Activated T-helper 2 cell treated with anti-CD3 and anti-CD28 coated beads, Interferon-gamma antibody, Interleukin-2, Interleukin-4, amounts not matched to agents 10 μg/mL and 5 μg/mL and 100 μg/mL, durations not matched to agents 14 hours and 24 hours and 36 hours (primary cell): ENCODE measurements at places on chromosomes 12 and 14.

DNA sequence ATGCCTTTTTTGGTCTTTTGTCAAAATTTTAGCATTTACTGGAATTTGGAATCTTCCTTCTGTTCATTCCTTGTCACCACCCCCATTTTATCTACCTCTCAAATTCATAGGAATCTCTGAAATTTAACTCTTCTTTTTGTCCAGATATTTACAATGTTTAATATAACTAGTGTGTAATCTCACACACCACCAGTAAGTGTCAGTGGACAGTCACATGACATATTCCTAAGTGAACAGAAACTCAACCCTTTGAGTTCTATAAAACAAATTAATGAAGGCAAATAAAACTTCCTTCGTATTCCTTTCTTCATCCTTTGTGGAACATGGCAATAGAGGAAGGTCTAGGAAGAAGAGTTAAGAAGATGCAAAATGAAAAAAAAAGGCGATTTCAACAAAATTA lies 26.6 kb downstream of the ATF7 start:
- no peak overlapping the region for H3K27ac ChIP-seq
- DNase-seq = no peak
- no peak overlapping the region for H3K4me3 ChIP-seq
- H3K4me1 ChIP-seq = peaks cover 13% of the 10 kb centered on the region

- H3K4me1 ChIP-seq = no peaks in the 10 kb centered on the region
- no peak for DNase-seq
- H3K4me3 ChIP-seq = no peak overlapping the region
- peaks cover 35% of the 10 kb centered on the region for H3K36me3 ChIP-seq
Observed at GRCh38 chr14:58439476-58439875, 12.0 kb downstream of the KIAA0586 start.

- no peak overlapping the region for H3K27ac ChIP-seq
- H3K4me3 ChIP-seq = no peak overlapping the region
- H3K4me1 ChIP-seq = peaks cover 21% of the 10 kb centered on the region
- no peaks in the 10 kb centered on the region for H3K27me3 ChIP-seq
- peaks cover 87% of the 10 kb centered on the region for H3K36me3 ChIP-seq
Observed at GRCh38 chr12:11882301-11883019, 188.3 kb upstream of the BCL2L14 start.

DNA sequence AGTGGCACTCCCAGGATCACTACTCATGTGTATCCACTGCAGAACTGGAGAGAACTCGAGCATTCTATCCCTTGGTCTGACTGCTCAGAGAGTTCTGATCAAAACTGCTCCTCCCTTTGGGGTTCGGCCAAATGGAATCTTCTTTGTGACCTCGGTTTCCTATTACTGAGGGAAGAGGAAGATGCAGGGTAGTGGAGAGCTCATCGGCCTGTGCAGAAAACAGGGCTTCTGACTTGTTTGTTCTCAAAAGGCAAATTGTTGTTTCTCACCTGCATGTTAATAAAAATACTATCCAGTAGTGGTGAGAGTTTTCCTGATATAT lies 17.1 kb upstream of the AKAP6 start:
- H3K4me1 ChIP-seq = no peaks in the 10 kb centered on the region
- H3K4me3 ChIP-seq = no peak overlapping the region
- DNase-seq = no peak
- H3K27ac ChIP-seq = no peak overlapping the region
- H3K27me3 ChIP-seq = peaks cover 6% of the 10 kb centered on the region
